ENCODE measurements at places on chromosomes 6 and 20. TPM values are rescaled to one million over a fixed set of nuclear protein-coding genes. Genes with fewer than 3 reads are reported as not detected.

GRCh38 chr6:89670935-89671565 lies 32.5 kb upstream of the LYRM2 start:
- no peak for DNase-seq
- H3K4me1 ChIP-seq: no peaks in the 10 kb centered on the region
- H3K36me3 ChIP-seq: peaks cover 91% of the 10 kb centered on the region
- no peaks in the 10 kb centered on the region for H3K27me3 ChIP-seq
- no peak overlapping the region for H3K27ac ChIP-seq

- H3K4me1 ChIP-seq: no peaks in the 10 kb centered on the region
- peaks cover 8% of the 10 kb centered on the region for H3K36me3 ChIP-seq
- H3K4me3 ChIP-seq: no peak overlapping the region
- no peak overlapping the region for H3K27ac ChIP-seq
- H3K27me3 ChIP-seq: no peaks in the 10 kb centered on the region
- DNase-seq: no peak
These were observed 36.9 kb downstream of the HLA-DMB start for GRCh38 chr6:32903952-32904351.

DNA sequence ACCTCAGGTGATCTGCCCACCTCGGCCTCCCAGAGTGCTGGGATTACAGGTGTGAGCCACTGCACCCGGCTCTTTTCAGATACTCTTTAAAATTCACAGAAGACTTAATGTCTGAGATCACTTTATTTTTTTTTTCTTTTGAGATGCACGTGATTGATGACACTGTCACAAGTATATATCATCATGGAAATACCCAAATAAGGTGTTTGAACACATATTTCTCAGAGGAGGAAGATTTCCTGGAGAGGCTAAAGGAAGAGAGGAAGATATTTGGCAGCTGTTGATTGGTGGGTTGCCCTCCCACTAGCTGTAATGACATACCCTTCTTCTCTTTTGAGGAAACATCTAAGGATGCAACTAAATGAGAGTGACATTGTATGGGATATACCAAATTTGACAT lies 225.9 kb upstream of the CITED2 start:
- no peak overlapping the region for H3K27ac ChIP-seq
- DNase-seq: no peak
- no peaks in the 10 kb centered on the region for H3K36me3 ChIP-seq
- no peak overlapping the region for H3K4me3 ChIP-seq
- H3K27me3 ChIP-seq: no peaks in the 10 kb centered on the region

Gene CASP8AP2
- total RNA-seq: 18.3 TPM

DNA sequence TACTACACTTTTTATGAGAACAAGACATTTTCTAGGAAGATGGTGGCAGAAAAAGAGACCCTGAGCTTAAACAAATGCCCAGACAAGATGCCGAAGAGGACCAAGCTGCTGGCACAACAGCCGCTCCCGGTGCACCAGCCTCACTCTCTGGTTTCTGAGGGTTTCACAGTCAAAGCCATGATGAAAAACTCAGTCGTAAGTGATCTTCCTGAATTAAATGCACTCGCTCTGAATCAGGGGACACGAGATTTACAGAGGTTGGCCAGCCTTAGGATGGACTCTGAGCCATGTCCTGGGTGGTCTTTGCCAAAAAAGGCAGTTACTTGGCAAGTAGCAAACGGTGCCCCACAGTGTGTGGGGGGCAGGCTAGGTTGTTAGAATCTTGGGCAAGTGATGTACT lies 423 bp downstream of the PACRG start:
- DNase-seq: no peak
- H3K36me3 ChIP-seq: no peaks in the 10 kb centered on the region
- no peaks in the 10 kb centered on the region for H3K27me3 ChIP-seq
- H3K4me1 ChIP-seq: peaks cover 7% of the 10 kb centered on the region

DNA sequence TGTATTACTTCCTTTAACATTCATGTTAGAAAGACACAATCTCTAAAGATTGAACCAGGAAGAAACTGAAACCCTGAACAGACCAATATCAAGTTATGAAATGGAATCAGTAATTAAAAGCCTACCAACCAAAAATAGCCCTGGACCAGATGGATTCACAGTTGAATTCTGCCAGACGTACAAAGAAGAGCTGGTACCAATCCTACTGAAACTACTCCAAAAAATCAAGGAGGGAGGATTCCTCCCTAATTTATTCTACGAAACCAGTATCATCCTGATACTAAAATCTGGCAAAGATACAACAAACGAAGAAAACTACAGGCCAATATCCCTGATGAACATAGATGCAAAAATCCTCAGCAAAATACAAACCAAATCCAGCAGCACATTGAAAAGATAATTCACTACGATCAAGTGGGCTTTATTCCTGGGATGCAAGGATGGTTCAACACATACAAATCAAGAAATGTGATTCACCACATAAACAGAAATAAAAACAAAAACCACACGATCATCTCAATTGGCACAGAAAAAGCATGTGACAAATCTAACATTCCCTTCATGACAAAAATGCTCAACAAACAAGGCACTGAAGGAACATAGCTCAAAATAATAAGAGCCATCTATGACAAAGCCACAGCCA lies 15.0 kb downstream of the CDK19 start:
- no peak overlapping the region for H3K27ac ChIP-seq
- H3K36me3 ChIP-seq: no peaks in the 10 kb centered on the region
- H3K4me3 ChIP-seq: no peak overlapping the region
- H3K4me1 ChIP-seq: no peaks in the 10 kb centered on the region
- DNase-seq: no peak

- no peak overlapping the region for H3K27ac ChIP-seq
- H3K27me3 ChIP-seq: no peaks in the 10 kb centered on the region
- no peak overlapping the region for H3K4me3 ChIP-seq
- H3K4me1 ChIP-seq: no peaks in the 10 kb centered on the region
- H3K36me3 ChIP-seq: no peaks in the 10 kb centered on the region
These were observed 61.7 kb downstream of the BCAS4 start for GRCh38 chr20:50856475-50857041.

Gene CST8
- total RNA-seq: not detected

Gene CCN6
- total RNA-seq: not detected

GRCh38 chr20:52103335-52103912 lies 88.2 kb downstream of the ZFP64 start:
- peaks cover 37% of the 10 kb centered on the region for H3K27me3 ChIP-seq
- peak overlapping the region; percentile 42 for H3K4me3 ChIP-seq
- H3K4me1 ChIP-seq: peaks cover 27% of the 10 kb centered on the region
- no peaks in the 10 kb centered on the region for H3K36me3 ChIP-seq

- H3K4me1 ChIP-seq: peaks cover under 1% of the 10 kb centered on the region
- DNase-seq: no peak
- H3K36me3 ChIP-seq: no peaks in the 10 kb centered on the region
- H3K27ac ChIP-seq: no peak overlapping the region
- no peak overlapping the region for H3K4me3 ChIP-seq
- peaks cover 3% of the 10 kb centered on the region for H3K27me3 ChIP-seq
These were observed 98.6 kb downstream of the DACT2 start for GRCh38 chr6:168221000-168221399.

Gene LTB
- 10.0 TPM for total RNA-seq

GRCh38 chr20:31535298-31535697 lies 21.1 kb downstream of the HM13 start:
- no peak overlapping the region for H3K4me3 ChIP-seq
- H3K27ac ChIP-seq: no peak overlapping the region
- H3K36me3 ChIP-seq: peaks cover 100% of the 10 kb centered on the region
- no peaks in the 10 kb centered on the region for H3K27me3 ChIP-seq

Gene LST1
- total RNA-seq: 127 TPM

Gene PPP1R16B
- total RNA-seq: 13.0 TPM

- no peaks in the 10 kb centered on the region for H3K27me3 ChIP-seq
- no peak for DNase-seq
- no peak overlapping the region for H3K4me3 ChIP-seq
- H3K27ac ChIP-seq: no peak overlapping the region
- no peaks in the 10 kb centered on the region for H3K36me3 ChIP-seq
These were observed 99.1 kb upstream of the IRAK1BP1 start for GRCh38 chr6:78768271-78768670.

GRCh38 chr20:51218603-51219002 lies 195.7 kb upstream of the KCNG1 start:
- H3K36me3 ChIP-seq: no peaks in the 10 kb centered on the region
- no peaks in the 10 kb centered on the region for H3K4me1 ChIP-seq
- no peak overlapping the region for H3K4me3 ChIP-seq
- H3K27ac ChIP-seq: no peak overlapping the region

GRCh38 chr6:126307849-126308248 lies 32.1 kb upstream of the CENPW start:
- peak; percentile 15 for DNase-seq
- no peak overlapping the region for H3K4me3 ChIP-seq
- H3K4me1 ChIP-seq: no peaks in the 10 kb centered on the region
- H3K36me3 ChIP-seq: no peaks in the 10 kb centered on the region

DNA sequence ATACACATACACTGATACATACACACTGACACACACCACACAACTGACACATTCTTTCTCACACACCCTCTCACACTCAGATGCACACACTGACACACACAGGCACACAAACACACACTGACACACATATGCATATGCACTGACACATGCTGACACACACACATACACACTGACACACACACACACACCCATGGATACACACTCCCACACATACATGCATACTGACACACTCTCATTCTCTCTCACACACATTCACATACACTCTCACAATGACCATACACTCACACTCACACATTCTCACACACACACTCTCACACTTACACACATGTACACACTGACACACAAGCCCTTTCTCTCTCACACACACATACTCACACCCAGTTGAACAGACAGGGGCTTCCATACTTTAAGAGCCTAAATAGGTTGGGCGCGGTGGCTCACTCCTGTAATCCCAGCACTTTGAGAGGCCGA lies 236.4 kb downstream of the LRFN2 start:
- DNase-seq: no peak
- H3K27me3 ChIP-seq: no peaks in the 10 kb centered on the region
- no peak overlapping the region for H3K27ac ChIP-seq
- H3K4me3 ChIP-seq: no peak overlapping the region

Gene CNR1
- total RNA-seq: 21.1 TPM

GRCh38 chr20:859751-860231 lies 26.3 kb downstream of the FAM110A start:
- DNase-seq: no peak
- no peak overlapping the region for H3K4me3 ChIP-seq
- no peaks in the 10 kb centered on the region for H3K27me3 ChIP-seq
- no peaks in the 10 kb centered on the region for H3K4me1 ChIP-seq
- no peaks in the 10 kb centered on the region for H3K36me3 ChIP-seq

DNA sequence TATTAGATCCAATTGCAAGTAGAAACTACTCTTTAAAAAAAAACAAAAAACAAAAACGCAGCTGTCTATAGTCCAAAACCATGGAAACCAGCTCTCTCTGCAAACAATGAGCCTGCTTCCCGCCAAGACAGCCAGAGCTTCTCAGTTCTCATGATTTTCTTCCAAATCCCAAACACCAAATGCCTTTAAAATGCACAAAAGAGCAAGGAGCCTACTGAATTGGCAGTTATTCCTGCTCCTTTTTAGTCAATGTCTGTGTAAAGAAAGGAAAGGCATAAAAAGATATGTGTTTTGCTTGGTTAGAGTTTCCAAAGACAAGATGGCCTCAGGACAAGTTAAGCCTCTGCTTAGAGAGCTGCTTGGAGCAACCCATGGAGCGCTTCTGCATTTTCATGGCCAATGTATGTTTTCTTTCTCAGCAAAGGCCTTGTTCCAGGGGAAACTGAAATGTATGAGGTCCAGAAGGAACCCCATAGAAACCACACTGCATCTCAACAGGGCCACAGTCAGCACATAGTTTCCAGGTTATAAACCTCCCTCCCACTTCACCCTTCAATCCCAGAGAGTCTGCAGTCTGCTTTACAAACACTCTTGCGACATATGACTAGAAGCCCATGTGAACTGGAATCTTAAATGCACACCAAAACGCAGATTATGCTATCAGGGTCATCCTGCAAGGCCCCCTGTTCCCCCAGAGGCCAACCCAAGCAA lies 209.3 kb upstream of the TAB2 start:
- DNase-seq: no peak
- no peaks in the 10 kb centered on the region for H3K4me1 ChIP-seq
- no peaks in the 10 kb centered on the region for H3K27me3 ChIP-seq
- H3K4me3 ChIP-seq: no peak overlapping the region
- H3K36me3 ChIP-seq: no peaks in the 10 kb centered on the region
- H3K27ac ChIP-seq: no peak overlapping the region

Gene LAMA5
- total RNA-seq: 282 TPM

Gene SLC52A3
- 1.1 TPM for total RNA-seq

Gene SSTR4
- total RNA-seq: 0.35 TPM

DNA sequence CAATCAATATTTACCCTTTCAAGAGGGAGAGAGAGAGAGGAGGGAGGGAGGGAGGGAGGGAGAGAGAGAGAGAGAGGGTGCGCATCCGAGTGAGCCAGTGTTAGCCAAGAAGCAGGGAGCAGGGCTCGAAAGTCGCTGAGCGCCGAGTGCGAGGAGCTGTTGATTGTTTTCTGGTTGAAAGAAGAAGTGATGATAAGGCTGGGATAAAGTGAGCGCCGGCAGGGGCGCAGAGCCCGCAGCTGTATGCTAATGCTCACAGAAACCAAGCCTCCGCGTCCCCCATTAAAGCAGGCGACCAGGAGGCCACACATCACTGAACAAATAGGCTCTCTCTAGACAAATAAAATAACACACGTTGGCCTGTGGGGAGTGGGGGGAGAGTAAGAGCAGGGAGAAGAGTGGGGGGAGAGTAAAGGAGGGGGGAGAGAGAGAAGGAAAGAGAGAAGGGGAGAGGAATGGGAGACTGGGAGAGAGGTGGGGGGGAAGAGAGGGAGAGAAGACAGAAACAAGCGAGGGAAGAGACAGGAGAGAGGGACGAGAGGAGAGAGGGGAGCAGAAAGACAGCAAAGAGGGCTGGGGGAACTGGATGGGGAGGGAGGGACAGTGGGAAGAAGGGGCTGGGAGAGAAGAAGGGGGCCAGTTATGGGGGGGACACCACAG lies 5.0 kb upstream of the INSM1 start:
- no peak overlapping the region for H3K27ac ChIP-seq
- peaks cover 22% of the 10 kb centered on the region for H3K4me1 ChIP-seq

- no peak overlapping the region for H3K4me3 ChIP-seq
- no peaks in the 10 kb centered on the region for H3K27me3 ChIP-seq
- no peak overlapping the region for H3K27ac ChIP-seq
- no peak for DNase-seq
- H3K36me3 ChIP-seq: no peaks in the 10 kb centered on the region
These were observed 15.5 kb upstream of the ZFP57 start for GRCh38 chr6:29696147-29697125.

- H3K4me1 ChIP-seq: peaks cover 4% of the 10 kb centered on the region
- no peak for DNase-seq
- H3K27me3 ChIP-seq: peaks cover 32% of the 10 kb centered on the region
- H3K27ac ChIP-seq: no peak overlapping the region
These were observed 5.3 kb upstream of the SCUBE3 start for GRCh38 chr6:35208419-35208818.

DNA sequence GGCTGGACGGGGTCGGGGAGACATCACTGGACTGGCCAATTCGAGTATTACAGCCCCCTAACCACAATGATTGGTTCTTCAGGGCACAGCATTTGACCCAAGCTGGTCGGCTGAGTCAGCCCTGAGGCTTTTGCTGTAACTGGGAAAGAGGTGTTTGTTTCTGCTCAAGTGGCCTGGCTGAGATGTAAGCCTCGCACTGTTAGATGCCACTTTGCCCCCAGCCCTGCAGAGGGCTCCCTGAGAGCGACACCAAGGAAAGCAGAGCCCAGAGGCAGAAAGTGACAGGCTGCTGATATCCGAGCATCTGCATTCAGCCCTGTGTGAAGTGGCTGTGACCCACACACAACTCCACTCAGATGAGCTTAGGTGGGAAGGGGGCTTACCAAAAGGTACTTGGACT lies 19.4 kb downstream of the ERGIC3 start:
- H3K27ac ChIP-seq: no peak overlapping the region
- DNase-seq: no peak
- no peak overlapping the region for H3K4me3 ChIP-seq
- H3K4me1 ChIP-seq: no peaks in the 10 kb centered on the region
- no peaks in the 10 kb centered on the region for H3K27me3 ChIP-seq
